ENCODE measurements at places on chromosomes 12 and 14.

DNA sequence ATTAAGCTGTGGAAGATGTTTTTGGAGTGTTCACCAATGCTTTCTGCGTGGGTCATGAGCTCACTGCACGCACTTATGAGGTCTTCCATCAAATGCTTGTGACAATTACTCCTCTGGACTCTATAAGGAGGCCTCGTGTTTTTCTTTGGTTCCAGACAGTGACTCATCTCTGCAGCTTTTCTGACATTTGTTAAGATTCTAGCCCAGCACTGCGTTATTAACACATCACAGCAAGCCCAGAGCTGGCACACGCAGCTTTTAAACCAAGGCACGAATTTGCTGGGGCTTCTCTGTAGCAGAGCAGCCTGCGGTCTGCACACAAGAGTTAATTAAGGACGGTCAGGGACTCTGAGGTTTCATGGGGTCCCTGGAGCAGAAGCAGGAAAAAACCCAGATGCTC is 16.9 kb downstream of the MEG3 start:
- DNase-seq, result peak; percentile 47

DNA sequence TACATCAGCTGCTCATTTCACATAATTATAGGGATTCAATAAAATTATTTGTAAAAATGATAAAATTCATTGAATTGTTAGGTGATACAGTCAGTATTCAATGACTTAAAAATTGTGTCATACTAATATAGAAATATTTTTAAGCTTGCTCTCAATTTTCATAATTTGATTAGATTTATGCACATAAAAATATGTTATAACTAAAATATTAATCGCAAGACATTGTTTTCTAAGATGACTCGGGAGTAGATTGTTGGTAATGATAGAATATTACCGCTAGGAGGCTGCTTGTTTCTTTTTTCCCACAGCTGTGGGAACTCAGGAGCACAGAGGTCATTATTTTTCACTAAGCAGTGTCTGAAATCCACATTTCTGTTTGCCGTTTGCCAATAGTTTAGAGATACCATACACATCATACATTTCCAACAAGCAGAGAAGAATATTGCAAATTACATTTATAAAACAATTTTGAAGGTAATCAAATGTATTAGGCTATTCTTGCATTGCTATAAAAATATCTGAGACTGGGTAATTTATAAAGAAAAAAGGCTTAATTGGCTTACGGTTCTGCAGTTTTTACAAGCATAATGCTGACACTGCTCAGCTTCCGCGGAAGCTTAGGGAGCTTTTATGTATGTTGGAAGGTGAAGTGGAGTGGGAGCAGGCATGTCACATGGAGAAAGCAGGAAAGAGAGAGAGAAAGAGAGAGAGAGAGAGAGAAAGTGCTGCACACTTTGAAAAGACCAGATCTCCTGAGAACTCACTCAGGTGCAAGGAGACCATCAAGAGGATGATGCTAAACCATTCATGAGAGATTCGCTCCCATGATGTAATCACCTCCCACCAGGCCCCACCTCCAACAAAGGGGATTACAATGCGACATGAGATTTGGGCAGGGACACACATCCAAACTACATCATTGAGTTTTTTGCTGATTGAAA is 9.2 kb downstream of the CD69 start:
- peak; percentile 59 for DNase-seq

DNA sequence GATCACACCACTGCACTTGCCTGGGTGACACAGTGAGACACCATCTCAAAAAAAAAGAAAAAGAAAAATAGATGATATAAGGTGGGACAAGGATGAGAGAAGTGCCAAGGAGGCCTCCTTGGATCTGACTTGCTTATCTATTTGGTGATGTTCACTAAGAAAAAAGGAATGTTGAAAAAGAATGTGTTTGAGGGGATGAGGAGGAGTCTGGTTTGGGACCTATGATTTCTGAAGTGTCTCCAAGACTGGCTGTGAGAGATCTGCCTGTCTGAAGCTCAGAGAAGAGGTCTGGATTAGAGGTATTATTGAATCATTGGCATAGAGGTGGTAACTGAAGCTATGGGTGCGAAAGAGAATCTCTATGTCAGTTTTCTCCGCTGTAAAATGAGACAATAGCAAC is 42.8 kb downstream of the BCAT1 start:
- DNase-seq, result no peak

DNA sequence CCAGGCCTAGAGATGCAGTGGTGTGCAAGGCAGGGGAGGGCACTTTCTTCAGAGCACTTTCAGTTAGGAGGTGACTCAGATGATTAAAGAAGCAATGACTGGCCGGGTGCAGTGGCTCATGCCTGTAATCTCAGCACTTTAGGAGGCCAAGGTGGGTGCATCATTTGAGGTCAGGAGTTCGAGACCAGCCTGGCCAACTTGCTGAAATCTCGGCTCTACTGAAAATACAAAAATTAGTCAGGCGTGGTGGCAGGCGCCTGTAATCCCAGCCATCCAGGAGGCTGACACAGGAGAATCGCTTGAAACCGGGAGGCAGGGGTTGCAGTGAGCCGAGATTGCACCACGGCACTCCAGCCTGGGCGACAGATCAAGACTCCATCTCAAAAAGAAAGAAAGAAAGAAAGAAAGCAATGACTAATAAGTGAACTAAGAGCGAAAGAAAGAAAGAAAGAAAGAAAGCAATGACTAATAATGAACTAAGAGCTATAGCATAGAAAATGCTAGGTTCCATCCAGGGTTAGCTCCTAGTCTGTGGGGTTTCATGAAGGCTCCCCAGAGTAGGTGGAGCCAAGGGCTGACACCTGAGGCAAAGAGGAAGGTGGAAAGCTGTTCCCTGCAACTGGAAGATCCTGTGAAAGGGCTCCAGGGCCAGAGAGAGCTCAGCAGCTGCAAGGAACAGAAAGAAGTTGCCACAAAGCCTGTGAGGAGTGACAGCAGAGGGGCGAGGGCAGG is 334.5 kb downstream of the CACNA1C start:
- DNase-seq, result no peak

DNA sequence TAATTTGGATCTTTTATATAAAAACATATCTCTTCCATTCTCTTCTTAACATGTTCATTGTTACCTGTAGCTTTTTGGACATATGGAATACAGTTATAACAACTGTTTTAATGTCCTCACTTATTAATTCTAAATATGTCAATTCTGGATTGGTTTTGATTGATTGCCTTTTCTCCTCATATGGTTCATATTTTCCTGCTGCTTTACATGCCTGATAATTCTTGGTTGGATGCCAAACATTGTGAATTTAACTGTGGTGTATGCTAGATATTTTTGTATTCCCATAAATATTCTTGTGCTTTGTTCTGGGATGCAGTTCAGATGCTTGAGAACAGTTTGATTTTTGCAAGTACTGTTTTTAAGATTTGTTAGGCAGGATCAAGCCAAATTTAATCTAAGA is 10.8 kb downstream of the C14orf132 start:
- DNase-seq, result no peak
